T-helper 2 cell (primary cell): ENCODE measurements at places on chromosomes 6 and 20.

GRCh38 chr20:46347841-46348803 lies 39.8 kb upstream of the CDH22 start:
- no peak for DNase-seq

DNA sequence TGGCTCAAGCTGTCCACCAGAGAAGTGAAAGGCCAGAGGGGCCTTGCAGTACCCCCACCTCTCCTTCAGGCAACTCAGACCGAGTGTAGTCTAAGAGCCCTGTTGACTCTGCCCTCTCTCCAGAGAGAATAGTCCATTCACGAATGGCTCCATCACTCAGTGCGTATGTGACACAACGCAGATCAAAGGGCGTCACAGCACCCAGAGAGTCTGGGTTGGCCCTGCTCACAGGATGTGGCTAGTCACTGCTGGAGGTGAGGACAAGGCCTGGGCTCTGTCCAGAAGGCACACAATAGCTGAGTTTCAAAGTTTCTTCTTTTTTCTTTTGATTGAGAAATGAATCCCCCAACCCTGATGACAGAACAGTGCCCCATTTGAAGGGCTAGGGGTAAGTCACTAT lies 74.1 kb downstream of the TRMT11 start:
- DNase-seq = no peak

GRCh38 chr6:12222405-12223366 lies 67.5 kb upstream of the EDN1 start:
- no peak for DNase-seq

DNA sequence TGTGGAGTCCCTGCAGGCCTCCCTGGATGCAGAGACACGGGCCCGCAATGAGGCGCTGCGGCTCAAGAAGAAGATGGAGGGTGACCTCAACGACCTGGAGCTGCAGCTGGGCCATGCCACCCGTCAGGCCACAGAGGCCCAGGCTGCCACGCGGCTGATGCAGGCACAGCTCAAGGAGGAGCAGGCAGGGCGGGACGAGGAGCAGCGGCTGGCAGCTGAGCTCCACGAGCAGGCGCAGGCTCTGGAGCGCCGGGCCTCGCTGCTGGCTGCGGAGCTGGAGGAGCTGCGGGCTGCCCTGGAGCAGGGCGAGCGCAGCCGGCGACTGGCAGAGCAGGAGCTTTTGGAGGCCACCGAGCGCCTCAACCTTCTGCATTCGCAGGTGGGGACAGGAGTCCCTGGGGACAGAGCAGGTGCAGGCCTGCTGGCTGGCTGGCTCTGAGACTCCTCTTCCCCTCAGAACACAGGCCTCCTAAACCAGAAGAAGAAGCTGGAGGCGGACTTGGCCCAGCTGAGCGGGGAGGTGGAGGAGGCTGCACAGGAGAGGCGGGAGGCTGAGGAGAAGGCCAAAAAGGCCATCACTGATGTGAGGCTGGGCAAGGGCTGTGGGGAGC lies 44.7 kb downstream of the MYH7B start:
- DNase-seq = no peak

GRCh38 chr20:63290136-63290676 lies 2.8 kb upstream of the COL20A1 start:
- DNase-seq = no peak

DNA sequence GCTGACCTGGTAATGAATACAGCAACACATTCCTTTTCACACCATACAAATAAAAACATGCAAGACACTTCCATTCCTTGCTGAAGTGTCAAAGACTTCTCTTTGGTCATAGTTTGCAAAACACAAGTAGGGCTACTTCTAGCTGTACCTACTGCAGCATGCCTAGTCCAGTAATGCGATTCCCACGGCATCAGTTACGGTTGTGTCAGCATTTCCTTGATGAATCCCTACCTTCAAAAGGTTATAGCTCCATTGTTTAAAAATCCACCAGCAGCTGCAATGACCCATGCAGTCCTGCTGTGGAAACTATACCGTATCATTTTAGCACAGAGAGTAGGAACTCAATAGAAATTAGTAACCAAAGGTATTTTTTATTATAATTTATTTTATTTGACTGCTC lies 1371.5 kb downstream of the EPHA7 start:
- no peak for DNase-seq

- DNase-seq = no peak
Observed at GRCh38 chr6:14692208-14692607, 553.7 kb upstream of the JARID2 start.

- peak; percentile 32 for DNase-seq
Observed at GRCh38 chr20:325889-326644, 715 bp downstream of the SOX12 start.

DNA sequence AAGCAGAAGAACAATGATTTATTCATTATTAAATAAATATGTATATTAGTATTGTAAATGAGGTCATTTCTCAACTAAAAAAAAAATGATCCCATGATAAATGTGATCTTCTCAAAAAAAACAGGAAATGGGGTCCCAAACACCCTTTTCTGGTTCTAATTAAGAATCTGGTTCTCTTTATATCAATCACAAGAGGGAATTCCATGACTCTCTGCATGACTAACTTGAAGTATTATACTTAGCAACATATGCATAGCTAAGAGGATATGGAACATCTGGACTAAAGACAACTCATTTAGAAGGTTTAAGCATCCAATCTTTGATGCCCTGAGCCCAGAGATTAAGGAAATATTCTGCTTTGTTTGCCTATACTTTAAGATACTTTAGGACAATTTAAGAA lies 89.7 kb upstream of the EMILIN3 start:
- no peak for DNase-seq

DNA sequence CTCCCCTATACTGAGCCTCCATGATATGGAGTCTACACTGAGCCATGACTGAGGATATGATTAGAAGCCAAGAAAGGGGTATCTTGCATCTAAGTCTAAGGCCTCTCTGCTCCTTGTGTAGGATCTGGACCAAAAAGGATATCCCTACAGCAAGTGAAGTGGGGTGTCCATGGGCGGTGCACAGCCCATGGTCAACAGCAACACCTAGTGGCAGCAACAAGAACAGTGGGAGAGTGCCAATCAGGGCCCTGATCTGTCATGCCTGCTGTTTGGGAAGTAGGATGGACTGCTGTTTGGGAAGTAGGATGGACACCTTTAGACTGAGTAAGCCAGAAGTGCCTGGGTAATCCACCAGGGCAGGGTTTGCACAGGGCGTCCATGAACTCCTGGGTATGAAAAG lies 22.4 kb downstream of the PTGIS start:
- DNase-seq = no peak

- no peak for DNase-seq
Observed at GRCh38 chr20:50996901-50997865, 25.7 kb downstream of the KCNG1 start.

DNA sequence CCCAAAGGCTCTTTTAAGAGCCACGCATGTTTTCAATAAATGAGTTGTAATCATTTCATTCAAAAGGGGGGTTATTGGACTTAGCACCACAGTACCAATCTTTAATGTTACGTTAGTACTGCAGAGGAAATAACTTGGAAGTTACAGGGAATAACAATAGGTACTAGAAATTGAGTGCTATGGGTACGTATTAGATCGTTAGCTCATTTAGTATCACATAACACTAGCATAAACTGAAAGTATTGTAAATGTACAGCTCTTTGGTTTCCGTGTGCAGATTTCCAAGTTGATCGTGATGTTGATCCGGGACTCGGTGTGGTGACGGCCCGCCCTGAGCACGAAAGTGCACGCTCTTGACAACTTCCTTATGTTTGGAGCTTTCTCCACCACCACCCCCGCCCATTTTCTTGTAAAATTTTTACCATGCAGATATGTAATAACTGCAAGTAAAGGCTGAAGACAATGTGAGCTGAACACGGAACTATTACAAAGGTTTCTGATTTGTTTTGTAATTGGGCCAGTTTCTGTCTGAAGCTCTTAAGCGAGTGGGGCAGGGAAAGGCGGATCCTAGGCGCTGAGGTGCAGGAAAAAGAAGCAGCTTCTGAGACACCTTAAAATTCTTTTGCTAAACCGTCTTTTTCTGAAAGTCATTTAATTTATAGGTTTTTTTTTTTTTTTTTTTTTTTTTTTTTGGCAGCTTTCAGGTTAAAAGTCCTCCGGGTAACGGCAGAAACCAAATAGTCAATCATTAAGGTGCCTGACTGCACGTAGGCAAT lies 71.5 kb downstream of the HFE start:
- no peak for DNase-seq

DNA sequence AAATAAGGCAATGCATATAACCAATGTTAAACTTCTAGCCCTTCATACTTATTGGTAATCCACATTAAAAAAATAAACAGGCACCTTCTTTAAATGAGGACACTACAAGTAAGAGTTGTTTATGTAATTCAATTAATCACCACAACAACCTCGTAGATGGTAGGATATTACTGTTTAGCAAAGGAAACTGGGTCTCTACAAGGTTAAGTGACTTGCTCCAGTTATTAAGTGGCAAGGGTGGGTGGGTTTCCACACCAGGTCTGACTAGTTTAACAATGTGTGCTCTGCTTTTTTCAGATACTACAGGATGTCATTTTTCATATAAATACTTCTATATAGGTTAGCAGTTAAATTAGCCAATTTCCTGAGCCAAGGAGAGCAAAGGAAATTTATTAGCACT lies 129.1 kb downstream of the MAN1A1 start:
- DNase-seq = no peak

DNA sequence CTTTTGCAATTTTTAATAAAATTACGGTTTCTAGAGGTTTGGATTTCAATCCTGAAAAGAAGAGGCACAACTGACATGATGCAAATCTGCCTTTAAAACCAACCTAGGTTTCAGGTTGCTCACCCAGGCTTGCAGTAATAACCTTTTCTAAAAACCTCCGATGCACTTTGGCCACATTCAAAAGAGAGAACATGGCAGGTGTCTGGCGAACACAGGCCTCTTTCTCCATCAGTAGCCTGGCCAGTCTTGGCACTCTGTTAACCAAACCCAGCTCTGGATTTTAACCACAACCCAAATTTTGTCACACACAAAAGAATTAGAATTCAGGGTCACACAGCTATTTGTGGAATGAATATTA lies 55.8 kb upstream of the MAFB start:
- no peak for DNase-seq

DNA sequence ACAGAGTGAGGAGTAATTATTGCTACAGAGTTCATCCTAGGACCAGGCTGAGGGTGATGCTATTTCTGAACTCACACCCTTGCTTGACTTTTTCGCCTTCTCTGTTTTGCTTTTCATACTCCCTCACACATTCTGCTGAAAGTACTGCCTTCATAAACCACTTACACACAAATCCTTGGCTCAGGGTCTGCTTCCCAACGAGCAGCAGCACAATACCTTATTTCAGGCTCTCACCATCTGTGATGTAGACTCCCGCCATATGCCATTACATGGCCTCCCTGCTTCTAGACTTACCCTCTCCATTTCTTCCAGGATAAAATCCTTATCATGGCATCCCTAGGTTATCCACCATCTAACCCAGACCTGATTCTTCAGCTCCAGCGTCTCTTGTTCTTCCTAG lies 321.3 kb upstream of the SPTLC3 start:
- DNase-seq = no peak

GRCh38 chr6:139395891-139396301 lies 21.4 kb upstream of the CITED2 start:
- DNase-seq = no peak

- no peak for DNase-seq
Observed at GRCh38 chr6:160791981-160792418, 90.0 kb downstream of the PLG start.

GRCh38 chr6:36413489-36414480 lies 26.3 kb upstream of the ETV7 start:
- no peak for DNase-seq

- no peak for DNase-seq
Observed at GRCh38 chr6:132425176-132425575, 23.9 kb upstream of the MOXD1 start.

GRCh38 chr6:108616973-108617372 lies 56.3 kb downstream of the FOXO3 start:
- DNase-seq = no peak

GRCh38 chr6:127404133-127404532 lies 55.1 kb downstream of the KIAA0408 start:
- DNase-seq = no peak

DNA sequence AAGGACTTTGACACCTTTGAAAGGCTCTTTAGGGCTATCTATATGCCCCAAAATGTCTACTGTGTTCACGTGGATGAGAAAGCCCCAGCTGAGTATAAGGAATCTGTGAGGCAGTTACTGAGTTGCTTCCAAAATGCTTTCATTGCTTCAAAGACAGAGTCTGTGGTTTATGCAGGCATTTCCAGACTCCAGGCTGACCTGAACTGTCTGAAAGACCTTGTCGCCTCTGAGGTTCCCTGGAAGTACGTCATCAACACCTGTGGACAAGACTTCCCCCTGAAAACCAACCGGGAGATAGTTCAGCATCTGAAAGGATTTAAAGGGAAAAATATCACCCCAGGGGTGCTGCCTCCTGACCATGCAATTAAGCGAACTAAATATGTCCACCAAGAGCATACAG lies 65.2 kb downstream of the GCNT2 start:
- DNase-seq = no peak

- no peak for DNase-seq
Observed at GRCh38 chr6:166206066-166206465, 38.4 kb upstream of the TBXT start.

- no peak for DNase-seq
Observed at GRCh38 chr6:7805850-7806214, 79.9 kb downstream of the BMP6 start.

GRCh38 chr20:34364223-34364506 lies 1.1 kb downstream of the ITCH start:
- DNase-seq = no peak

- no peak for DNase-seq
Observed at GRCh38 chr6:63446405-63446804, 125.9 kb upstream of the LOC128125822 start.

- no peak for DNase-seq
Observed at GRCh38 chr6:133887156-133887879, 1.6 kb upstream of the TCF21 start.

- no peak for DNase-seq
Observed at GRCh38 chr20:25048519-25048952, 9.4 kb downstream of the ACSS1 start.

- no peak for DNase-seq
Observed at GRCh38 chr6:93213028-93213427, 206.3 kb downstream of the EPHA7 start.

GRCh38 chr6:80637312-80637711 lies 530.8 kb downstream of the BCKDHB start:
- no peak for DNase-seq

- DNase-seq = no peak
Observed at GRCh38 chr6:95487817-95488216, 89.5 kb upstream of the MANEA start.

DNA sequence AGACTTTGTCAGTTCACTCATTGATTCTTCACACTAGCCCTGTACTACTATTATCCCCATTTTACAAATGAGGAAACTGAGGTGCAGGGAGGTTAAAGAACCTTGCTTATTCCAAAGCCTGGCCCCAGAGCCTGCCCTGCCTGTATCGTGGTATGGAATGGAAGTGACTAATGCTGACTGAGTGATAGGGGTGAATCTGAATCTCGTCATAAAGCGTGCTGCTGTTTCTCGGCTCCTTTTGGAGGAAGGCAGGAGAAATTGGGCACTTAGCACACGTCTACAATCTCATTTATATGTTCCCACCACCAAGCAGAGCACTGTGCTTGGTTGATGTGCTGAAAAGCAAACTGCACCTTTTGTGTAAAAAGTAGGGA lies 17.1 kb downstream of the GFRA4 start:
- DNase-seq = no peak
